ENCODE measurements at places on chromosomes 3 and 15. TPM values are rescaled to one million over a fixed set of nuclear protein-coding genes. Genes with fewer than 3 reads are reported as not detected.

Gene TICRR
- 20.5 TPM for total RNA-seq

Gene UCN2
- 1.8 TPM for total RNA-seq

Gene NMNAT3
- 1.9 TPM for total RNA-seq

Gene CFAP91
- total RNA-seq = 0.90 TPM

Gene PRSS50
- total RNA-seq = 0.13 TPM

Gene SATB1
- total RNA-seq = 0.31 TPM

Gene TRIM59
- 27.9 TPM for total RNA-seq

Gene ADAMTSL3
- not detected for total RNA-seq

Gene CIAO2A
- total RNA-seq = 89.8 TPM

Gene C3orf85
- not detected for total RNA-seq

Gene GOLGA8N
- total RNA-seq = 4.1 TPM

Gene AHSG
- total RNA-seq = 0.85 TPM

Gene ATP8B4
- not detected for total RNA-seq

Gene COX5A
- 353 TPM for total RNA-seq

Gene AMOTL2
- 146 TPM for total RNA-seq

Gene RPSA
- 856 TPM for total RNA-seq
